ENCODE measurements at places on chromosomes 12 and 14.

DNA sequence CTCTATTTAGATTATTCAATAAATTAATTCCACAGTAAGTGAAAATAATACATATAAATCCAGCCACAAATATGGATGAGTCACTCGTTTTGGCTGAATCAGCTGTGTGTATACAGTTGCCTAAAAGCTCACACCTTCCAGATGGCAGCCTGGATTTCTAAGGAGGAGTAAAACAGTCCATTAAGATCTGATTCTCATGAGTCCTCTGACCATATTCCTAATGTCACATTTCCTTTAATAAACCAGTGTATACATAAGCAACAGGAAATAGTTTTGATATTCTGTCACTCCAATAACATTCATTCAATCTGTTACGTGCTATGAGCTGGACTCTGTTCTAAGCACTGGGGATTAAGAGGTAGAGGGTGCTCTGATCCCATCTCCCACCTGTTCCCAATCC, 21.8 kb downstream of the MDM1 start:
- DNase-seq: peak; percentile 95

DNA sequence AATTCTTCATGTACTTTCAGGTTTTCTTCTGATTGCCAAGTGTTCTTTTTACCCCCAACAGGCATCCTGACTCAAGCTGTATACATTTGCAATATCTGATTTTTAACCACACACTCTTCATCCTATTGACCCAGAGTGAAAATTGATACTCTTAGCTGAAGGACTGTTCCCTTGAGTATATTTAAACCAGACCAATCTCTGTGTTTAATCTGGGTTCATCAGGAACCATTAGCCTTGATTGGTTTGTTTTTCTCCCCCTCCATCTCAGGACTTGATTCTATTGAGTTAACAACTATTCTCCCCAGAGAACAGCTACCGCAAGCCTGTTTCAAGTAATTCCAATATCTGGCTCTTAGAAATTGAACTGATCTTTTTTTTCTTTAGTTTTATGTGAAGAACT, 222.3 kb upstream of the NOVA1 start:
- peak; percentile 43 for DNase-seq

DNA sequence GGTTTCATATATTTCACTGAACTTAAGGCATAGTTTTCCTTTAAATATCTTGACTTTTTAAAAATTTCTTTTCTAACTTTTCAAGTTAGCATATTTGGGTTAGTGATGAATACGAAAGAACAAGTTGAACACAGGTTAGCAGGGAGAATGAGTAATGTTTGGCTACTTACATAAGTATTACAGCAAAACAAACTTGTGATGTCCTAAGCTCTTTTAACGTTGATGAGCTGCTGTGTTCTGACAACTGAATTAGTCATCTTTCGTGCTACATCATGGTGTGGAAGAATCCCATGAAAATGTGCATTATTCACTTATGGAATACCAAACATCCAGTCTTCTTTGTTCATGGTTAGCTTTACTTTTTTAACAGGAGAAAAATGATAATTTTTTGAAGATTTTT, 36.3 kb upstream of the PDZRN4 start:
- DNase-seq: peak; percentile 1

DNA sequence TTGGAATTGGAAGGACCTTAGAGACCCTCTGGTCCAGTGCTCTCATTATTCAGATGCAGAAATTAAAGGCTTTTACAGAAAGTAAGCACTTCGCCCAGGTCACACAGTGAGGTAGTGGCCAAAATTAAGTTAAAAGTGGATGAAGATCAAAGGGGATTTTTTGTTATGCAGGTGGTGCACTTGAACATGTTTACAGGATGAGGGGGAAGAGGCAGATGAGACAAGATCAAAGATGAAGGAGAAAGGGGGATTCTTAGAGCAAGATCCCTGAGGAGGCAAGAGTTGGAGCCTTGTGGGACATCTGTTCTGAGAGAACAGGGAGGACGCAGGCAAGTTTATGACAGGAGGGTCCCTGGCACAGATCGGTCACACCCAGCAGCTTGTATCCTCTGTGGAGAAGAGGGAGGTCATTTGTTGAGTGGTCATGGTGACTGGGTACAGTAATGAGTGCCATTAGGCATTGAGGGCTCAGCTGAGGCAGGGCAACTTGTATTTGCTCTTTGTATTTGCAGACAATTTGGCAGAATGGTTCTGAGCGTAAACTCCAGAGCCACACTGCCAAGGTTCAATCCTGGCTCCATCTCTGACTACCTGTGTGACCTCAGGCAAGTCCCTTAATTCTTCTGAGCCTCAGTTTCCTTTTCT, 84.0 kb downstream of the BORCS5 start:
- no peak for DNase-seq

DNA sequence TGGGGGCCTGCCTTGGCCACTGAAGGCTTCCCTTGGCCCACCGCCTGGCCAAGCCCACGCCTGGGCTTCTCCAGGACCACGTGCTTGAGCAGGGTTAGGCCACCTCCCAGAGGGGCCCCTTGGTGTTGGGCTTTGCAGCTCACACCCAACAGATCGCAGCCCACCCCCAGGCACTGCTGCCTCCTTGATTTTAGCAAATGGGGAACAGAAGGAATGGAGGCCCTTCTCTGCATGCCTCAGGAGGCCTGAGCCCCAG, 23.3 kb downstream of the RAB35 start:
- no peak for DNase-seq

DNA sequence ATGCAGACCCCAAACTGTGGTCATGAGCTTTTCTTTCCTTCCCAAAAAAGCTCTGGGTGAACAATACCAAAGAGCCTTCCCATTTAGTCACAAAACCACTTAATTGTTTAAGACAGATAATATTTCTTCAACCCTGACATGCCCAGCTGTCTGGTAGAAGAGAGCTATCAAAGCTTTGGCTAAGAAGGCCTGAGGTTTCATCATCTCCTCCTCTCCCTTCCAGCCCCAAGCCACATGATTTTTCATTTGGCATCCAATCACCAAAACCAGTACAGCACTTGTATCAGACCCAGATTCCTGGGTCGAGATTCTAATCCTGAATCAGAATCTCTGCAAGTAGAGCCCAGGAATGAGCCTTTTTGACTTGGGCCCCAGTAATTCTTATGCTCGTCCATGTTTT, 199.6 kb upstream of the TMEM260 start:
- peak; percentile 6 for DNase-seq
